Nasal cavity respiratory epithelium epithelial cell of viscerocranial mucosa (primary cell): ENCODE measurements at places on chromosomes 2 and 18. TPM values are rescaled to one million over a fixed set of nuclear protein-coding genes. Genes with fewer than 3 reads are reported as not detected.

Gene AFF3
- total RNA-seq: under 0.01 TPM in 1 of 2 replicates, not detected in the other

Gene TNFAIP6
- total RNA-seq: not detected in 2 replicates

Gene TAF1B
- total RNA-seq: 17.0 and 45.5 TPM in 2 replicates

Gene RAX
- not detected in 2 replicates for total RNA-seq

Gene C2orf92
- total RNA-seq: 1.0 and 3.1 TPM in 2 replicates

Gene KIF5C
- total RNA-seq: under 0.01 TPM in 2 replicates

Gene AGXT
- total RNA-seq: not detected in 2 replicates

Gene DNAH6
- total RNA-seq: 0.14 TPM in 1 of 2 replicates, not detected in the other

Gene TNFRSF11A
- 0.34 and 1.00 TPM in 2 replicates for total RNA-seq

Gene NCKAP5
- 0.68 and 5.2 TPM in 2 replicates for total RNA-seq

Gene DYNAP
- total RNA-seq: not detected in 2 replicates

Gene CPLX4
- total RNA-seq: not detected in 2 replicates

Gene HOXD13
- not detected in 2 replicates for total RNA-seq
